Hippocampal formation (tissue), 2 donors: ENCODE measurements at places on chromosomes 12 and 14.

DNA sequence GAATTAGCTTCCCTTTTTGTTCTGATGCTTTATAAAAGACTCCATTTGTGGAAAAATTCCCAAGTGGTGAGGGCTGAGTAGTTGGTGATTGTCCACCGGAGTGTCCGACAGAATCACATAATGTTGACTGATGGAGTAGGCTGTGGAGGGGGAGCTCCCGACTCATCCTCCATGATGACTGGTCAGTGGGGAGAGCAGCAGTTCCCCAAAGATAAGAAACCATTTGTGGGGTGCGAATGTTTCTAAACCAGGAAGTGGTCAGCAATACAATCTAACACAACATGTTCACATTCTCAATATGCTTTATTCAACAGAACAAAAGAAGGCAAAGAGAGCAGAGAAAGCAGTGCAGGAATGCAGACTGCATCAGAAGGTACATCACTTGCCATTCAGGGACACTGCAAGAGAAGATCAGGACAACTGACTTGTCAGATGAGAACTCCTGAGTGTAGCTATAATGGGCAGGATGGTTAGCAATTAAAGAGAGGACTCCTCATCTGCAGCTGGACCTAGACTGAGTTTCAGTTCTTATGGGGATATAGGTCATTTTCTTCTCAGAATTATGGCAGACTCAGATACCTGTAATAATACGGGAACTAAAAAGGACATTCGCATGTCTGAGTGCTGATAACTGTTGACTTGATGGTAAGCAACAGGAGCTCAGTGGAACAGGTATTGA, 5.4 kb downstream of the KRT6B start:
- DNase-seq, result no peak

DNA sequence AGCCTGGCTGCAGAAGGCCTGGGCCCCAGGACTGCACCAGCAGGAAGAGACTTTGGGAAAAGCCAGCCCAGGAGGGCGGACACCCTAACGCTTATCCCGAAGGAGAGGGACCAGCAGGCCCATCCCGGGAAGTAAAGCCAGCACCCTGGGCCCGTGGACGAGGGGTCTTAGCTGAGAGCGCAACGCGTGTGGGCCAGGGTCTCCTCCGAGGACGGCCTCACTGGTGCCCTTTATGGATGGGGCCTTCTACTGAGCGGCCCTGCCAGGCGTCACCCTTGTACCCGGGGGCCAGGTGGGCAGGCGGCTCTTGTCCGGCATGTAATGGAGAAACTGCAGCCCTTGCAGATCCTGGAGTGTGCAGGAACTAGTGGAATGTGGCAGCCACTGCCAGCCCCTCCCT, 14.1 kb downstream of the TEDC1 start:
- no peak for DNase-seq

- no peak for DNase-seq
Observed at GRCh38 chr14:58744801-58745394, 107.1 kb downstream of the DACT1 start.

DNA sequence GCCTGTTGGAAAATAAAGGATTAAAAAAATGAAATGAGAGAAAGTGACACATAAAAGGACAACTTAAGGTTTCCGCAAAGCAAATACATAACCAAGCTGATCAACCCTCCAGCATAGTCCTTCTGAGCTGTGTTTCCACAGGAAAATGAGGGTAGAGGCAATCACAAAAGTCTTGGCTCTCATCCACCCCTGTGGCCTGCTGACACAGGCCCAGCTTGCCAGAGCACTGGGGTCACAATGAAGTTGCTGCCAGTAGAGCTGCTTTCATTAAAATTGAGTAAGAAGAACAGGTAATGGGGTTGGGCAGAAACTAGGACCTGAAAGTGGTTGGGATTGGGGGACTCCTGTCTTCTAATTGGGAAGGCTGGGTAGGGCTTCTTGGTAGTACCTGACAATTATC, 65.9 kb downstream of the RERG start:
- no peak for DNase-seq

DNA sequence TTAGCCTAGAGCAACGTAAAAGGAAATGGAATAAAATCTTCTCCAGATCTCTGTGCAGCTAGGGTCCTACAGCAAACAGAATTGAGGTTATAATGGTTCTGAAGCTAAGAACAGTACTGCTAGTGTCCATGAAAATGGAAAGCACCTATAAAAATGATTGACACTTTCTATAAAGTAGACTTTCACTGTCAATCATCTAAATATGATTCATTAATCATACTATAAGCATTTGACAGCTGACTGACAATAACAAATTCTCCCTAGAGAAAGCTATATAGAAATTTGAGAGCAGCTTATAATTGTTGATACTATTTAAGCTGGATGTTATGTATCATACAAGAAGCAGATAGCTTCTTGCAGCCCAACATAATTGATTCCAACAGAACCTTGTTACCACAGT, 80.9 kb downstream of the PDZRN4 start:
- no peak for DNase-seq
